Astrocyte of the spinal cord (primary cell): ENCODE measurements at places on chromosomes 16 and 17.
A peak's percentile ranks its signal among the peaks of the same experiment; 100 is the strongest.

DNA sequence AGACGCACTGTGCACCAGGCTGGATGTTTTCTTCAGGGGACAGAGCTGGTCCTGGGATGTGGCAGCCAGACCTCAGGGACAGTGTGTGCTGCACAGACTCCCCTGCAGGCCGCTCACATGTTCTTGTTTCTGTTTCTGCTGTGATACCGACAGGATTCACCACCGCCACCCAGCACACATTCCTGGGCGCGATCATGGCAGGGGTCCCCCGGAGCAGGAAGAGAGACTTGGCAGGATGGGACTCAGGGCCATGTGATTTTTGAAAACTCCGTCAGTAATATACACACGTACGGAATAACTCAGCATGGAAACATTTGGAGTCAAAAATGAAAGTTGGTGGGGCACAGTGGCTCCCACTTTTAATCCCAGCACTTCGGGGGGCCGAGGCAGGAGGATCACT is 79.0 kb downstream of the HAPSTR1 start:
- DNase-seq, result no peak

DNA sequence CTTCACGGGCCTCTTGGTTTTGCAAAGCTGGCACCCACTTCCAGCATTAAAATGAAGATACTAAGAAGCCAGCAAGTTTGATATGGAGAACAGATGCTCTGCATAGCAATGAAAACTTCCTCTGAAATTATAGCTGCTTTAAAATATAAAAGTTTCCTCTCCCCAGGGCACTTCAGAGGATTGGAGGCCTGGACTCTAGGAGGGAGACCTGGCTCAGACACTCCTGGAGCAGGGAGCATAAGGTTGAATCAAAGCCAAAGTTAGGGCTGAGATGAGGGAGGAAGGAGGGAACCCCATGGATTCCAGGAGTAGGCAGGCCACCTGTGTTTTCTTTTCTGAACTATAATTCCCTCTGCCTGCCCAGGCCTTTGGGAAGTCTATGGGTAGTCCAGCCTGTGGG is 176.0 kb upstream of the RPL38 start:
- DNase-seq, result no peak

DNA sequence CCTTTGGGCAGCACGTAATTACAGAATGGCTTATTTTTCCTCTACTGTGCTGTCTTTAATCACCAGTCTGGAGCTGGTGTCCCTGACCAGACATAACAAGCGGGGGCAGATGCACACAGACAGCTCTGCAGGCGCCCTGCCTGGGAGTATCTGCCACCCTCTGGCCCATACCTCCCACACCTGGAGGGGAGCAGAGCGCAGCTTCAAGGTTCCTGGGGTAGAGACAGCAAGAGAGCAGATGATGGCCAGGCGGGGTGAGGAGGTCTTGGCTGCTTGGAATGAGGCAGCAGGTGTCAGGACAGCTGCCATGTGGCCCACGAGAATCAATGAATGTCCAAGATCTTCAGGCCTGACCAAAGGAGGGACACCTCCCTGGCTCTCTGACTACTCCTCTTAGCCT is 23.8 kb downstream of the TMEM94 start:
- no peak for DNase-seq

GRCh38 chr16:66428682-66429251 is 1.7 kb downstream of the BEAN1 start:
- no peak for DNase-seq

DNA sequence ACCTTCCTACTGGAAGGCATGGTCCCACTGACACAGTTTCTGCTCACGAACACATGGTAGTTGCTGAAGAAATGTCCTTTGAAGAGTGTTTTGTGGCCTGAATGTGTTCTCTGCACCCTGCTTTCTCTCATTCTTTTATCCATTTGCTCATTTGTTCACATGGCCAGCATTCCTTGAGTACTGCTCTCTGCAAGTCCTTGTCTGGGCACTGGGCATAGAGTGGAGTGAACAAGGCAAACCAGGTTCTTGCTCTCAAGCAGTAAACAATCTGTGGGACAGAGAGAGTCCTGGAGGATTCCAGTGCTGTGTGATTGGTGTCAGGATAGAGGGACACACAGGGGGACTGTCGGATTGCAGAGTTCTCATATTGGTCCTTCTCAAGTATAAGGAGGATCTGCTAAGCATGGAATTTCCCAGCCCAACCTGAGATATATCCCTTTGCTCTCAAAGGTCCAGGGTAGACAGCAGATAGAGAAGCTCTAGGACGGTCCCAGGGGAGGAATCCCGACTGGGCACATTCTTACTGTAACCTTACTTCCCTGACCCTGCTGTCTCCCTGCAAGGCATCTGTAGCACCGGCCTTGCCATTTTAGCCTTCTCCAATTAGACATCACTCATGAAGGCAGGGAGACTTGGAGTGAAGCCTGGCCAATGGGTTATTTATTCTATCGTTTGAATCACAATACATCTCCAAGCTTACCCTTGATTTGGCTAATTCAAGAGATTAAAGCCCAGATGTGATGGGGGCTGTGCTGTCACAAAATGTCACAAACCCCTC is 32.3 kb downstream of the ARL4D start:
- no peak for DNase-seq

DNA sequence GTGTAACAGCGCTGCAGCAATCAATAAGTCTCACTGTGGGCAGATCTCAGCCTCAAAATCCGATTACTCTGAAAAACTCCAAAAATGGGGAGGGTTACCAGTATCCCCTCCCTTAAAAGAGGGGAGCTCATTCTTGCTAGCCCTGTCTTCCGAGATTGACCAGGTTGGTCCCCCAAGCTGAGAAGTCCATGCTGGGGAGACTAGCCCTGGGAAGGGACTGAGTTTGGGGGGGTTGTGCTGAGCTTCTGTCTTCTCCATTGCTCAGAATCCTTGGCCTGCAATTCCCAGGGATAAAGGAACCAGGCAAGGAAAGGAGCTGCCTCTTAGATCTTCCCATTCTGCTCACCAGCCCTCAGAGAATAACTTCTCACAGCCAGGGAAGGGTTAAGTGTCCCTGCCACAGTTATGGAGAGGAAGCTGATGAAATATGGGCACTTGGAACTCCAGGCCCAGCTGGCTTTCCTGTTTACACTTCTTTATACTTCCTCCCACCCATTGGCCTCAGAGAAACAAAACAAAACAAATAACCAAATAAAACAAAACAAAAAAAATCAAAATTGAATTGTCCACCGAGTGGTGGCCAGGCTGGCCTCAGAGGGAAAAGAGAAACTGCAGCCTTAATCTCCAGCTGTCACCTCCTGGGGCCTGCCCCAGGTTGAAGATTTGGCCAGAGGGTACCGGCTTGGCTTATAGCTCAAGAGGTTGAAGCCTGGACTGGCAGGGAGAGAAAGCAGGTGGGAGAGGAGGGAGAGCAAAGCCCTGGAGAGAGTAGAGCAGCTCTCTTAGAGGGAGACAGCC is 2.6 kb downstream of the HOXB3 start:
- DNase-seq, result no peak

DNA sequence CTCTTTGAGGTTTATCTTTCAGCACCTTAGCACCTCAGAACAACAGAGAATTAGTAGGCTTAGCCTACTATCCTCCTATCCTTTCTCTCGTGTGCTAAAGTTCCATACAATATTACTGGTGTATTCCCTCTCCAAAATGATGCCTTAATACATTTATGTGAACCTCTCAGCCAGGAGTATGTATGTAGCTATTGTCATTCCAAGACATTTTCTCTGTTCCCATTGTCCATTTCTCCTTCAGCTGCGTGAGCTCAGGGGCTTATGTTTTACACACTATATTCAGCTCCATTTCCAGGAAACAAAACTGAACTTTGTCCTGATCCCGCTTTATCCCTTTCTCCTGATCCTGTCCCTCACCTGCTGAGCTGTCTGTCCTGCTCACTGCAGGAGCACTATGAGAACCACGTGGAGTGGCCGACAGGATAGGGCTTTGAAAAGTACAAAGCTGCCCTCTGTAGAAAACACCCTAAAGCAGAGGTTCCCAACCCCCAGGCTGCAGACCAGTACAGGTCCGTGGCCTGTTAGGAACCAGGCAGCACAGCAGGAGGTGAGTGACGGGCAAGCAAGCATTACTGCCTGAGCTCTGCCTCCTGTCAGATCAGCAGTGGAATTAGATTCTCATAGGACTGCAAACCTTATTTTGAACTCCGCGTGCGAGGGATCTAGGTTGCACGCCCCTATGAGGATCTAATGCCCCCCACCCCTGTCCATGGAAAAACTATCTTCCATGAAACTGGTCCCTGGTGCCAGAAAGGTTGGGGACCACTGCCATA is 55.7 kb downstream of the CENPV start:
- DNase-seq, result no peak

GRCh38 chr17:58217766-58218165 is 1.3 kb downstream of the MKS1 start:
- no peak for DNase-seq

- no peak for DNase-seq
These were observed 171.6 kb downstream of the PRKCB start for GRCh38 chr16:24007391-24007790.

- no peak for DNase-seq
These were observed 20.5 kb upstream of the EMP2 start for GRCh38 chr16:10600782-10601443.

DNA sequence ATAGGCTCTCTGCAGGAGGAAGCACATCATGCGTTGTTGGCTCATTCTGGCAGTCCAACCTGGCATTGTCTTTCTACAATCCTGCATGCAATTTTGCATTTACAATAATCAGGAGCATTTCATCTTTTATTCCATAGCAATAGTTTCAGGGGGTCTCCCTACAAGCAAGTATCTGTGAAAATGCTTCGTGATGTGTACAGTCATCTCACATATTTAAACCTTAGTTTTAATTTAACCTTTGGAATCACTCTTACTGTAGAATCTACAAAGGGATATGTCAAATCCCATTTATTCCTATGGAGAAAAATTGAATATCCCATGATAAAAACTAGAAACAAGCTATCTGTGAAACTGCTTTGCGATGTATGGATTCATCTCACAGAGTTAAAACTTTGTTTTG is 112.0 kb upstream of the WSB1 start:
- DNase-seq, result no peak

- DNase-seq, result peak; percentile 32
These were observed 2.7 kb upstream of the TRAF7 start for GRCh38 chr16:2152695-2153506.

- no peak for DNase-seq
These were observed 439.7 kb upstream of the RBFOX1 start for GRCh38 chr16:6892966-6893365.

DNA sequence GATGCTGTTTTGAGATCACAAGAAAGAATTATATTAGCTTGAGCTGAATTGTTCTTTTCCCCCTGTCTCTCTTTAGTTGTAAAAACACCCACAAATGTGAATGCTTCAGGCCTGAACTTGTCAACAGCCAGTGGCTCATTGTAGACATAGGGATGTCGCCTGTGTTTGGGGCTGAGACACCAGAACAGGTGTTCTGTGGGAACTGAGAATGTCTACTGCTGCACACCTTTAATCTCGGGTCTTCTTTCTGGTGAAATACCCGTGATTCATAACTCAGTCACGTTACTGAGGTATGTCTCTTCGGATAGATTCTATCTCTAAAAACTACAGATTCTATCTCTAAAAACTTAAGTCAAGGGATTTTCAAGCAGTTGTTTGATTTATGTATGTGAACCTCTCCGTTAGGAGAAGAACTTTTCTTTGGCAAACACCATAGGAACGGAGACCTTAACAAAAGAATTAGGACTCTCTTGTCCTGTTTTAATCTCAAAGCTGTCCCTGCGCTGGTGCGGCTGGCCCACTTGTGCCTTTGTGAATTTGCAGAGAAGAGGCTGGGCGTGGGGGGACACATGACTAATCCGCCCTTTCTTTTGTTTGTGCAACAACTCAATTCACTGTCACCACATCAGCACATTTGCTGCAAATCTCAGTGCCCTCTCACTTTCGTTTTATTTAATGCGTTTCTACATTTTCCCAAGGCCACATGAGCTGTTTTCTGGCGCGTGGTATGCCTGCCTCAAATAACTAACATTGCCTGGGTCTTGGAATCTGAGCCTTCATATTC is 643.0 kb downstream of the MAF start:
- no peak for DNase-seq

- no peak for DNase-seq
These were observed 32.9 kb downstream of the STH start for GRCh38 chr17:46031920-46032319.

DNA sequence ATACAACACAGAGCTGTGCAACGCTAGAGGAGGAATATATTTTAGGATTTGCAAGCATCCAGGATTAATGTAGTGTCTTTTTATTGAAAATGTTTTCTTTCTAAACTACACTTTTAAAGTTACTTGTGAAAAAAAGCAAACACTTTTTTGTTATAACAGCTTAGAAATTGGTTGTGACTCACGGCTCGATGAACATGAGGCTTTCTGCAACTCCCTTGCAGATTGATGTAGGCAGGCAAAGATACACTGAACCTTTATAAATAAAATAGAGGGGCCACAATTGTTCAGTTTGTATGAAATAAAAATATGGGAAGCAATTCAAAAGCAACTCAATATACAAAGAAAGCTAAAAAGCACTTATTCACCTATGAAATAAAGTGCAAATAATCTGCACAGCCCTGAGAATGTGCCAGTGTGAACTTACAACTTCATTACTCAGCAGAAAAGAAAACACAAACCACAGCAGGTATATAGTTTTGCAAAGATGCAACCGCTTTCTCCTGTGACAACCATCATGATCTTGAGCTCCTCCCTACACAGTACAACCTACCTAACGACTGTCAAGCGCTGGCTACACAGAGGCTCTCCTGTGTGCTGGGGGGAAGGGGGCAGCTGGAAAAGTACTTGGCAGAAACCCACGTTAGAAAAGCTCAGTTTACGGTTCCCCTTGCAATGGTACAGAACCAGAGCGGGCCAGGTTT is 948 bp downstream of the LUC7L start:
- DNase-seq, result peak; percentile 16

DNA sequence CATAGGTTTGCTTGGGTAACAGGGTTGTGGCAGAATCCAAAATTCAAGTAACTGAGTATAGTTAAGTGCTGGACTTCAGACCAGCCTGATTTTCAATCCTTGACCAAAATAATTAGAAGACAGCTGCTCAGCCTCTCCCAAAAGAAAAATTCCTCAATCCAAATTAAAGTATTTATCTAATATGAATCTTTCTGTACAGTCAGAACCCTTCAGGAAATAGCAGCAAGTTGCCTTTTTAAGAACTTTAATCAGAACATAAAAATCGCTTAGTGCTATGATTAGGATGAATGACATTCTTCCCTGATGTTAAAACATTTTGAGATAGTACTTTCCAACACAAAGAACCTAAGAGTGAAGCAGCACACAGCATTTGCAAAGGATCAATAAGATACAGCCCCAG is 50.2 kb downstream of the CFDP1 start:
- no peak for DNase-seq

GRCh38 chr17:74659889-74660288 is 36.4 kb upstream of the CD300E start:
- no peak for DNase-seq

DNA sequence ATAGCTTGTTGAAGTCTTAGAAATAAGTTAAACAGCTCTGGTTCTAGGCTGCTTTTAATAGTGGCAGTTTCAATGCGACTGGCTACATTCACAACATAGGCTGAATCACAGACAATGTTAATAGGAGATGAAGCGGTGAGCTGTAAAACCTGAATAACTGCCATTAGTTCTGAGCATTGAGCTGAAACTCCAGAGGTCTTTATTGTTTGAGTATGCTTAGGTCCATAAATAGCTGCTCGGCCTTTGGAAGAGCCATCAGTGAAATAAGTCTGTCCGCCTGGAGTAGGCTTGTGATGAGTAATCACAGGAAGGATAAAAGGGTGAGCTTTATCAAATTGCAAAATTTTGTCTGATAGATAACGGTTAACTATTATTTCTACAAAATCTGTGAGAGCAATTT is 9.4 kb upstream of the ZNF689 start:
- DNase-seq, result no peak

GRCh38 chr16:29791845-29792807 is 1.6 kb downstream of the KIF22 start:
- no peak for DNase-seq

- no peak for DNase-seq
These were observed 52.3 kb downstream of the PRMT7 start for GRCh38 chr16:68362947-68363657.
